A673 (cell line): ENCODE measurements at places on chromosomes 4 and X. TPM values are rescaled to one million over a fixed set of nuclear protein-coding genes. Genes with fewer than 3 reads are reported as not detected.

GRCh38 chr4:22372986-22373385 lies 142.9 kb downstream of the ADGRA3 start:
- H3K27me3 ChIP-seq = no peaks in the 10 kb centered on the region
- H3K36me3 ChIP-seq = no peaks in the 10 kb centered on the region
- H3K4me1 ChIP-seq = no peaks in the 10 kb centered on the region
- H3K27ac ChIP-seq = no peak overlapping the region
- DNase-seq = peak; percentile 4
- no peak overlapping the region for H3K4me3 ChIP-seq

GRCh38 chr4:144584428-144584827 lies 61.5 kb upstream of the HHIP start:
- H3K27me3 ChIP-seq = no peaks in the 10 kb centered on the region
- H3K27ac ChIP-seq = no peak overlapping the region
- H3K4me3 ChIP-seq = no peak overlapping the region
- no peaks in the 10 kb centered on the region for H3K4me1 ChIP-seq
- H3K36me3 ChIP-seq = no peaks in the 10 kb centered on the region
- no peak for DNase-seq

DNA sequence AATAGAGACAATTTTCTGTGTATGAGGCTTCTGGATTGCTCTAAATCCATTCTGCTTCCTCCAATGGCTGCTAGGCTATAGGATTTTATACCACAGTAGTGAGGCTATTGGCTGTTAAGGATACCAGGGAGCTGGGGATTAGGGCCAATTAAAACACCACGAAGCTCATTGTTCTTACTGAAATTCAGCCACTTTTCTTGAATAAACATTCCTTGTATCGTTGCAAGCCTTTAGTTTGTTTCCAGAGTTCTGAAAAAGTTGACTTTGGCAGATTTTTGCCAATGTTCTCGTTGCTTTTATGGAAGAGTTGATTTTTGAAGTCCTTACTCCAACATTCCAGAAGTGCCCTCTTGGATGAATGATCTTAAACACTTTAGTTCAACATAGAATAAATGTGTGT lies 238.4 kb upstream of the TEX13A start:
- H3K27ac ChIP-seq = no peak overlapping the region
- H3K4me3 ChIP-seq = no peak overlapping the region
- no peaks in the 10 kb centered on the region for H3K27me3 ChIP-seq
- no peak for DNase-seq
- H3K36me3 ChIP-seq = no peaks in the 10 kb centered on the region

DNA sequence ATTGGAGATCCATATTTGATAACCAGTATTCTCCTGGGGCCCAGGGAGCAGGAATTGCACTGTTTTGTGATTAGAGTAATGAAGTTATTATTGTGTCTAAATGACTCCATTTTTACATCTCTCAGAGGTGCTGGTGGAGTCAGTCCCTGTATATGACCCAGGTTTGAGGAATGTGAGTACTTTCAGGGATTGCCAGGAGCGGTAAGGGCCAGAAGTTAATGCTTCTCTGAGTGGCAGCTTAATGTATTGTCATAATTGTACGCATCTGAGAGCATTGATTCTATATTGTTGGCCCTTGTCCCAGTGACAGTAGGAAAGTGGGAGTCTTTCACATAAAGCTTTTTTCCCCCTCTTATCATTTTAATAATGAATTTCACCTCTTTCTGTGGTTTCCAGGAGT lies 146.2 kb downstream of the GATB start:
- H3K27ac ChIP-seq = no peak overlapping the region
- H3K36me3 ChIP-seq = no peaks in the 10 kb centered on the region
- H3K27me3 ChIP-seq = no peaks in the 10 kb centered on the region
- no peak overlapping the region for H3K4me3 ChIP-seq
- no peak for DNase-seq
- H3K4me1 ChIP-seq = no peaks in the 10 kb centered on the region

- H3K4me3 ChIP-seq = peak overlapping the region; percentile 80
- no peak for DNase-seq
- no peaks in the 10 kb centered on the region for H3K4me1 ChIP-seq
- no peaks in the 10 kb centered on the region for H3K27me3 ChIP-seq
- H3K36me3 ChIP-seq = peaks cover 17% of the 10 kb centered on the region
These were observed 569 bp downstream of the DCK start for GRCh38 chr4:70994069-70994366.

DNA sequence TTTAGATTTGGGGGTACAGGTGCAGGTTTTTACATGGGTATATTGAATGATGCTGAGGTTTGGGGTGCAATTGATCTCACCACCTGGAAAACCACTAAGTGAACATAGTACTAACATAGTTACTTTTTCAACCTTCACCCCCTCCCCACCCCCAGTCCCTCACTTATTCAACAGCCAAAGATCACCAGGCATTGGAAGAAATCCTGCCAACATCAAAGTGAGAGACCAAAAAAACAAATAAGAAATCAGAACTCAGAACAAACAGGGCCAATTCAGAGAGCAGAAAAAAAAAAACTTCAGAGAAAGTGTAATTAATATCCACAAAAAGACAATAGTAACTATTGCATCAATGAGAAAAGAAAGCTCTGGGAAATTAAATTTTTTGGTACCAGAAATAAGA lies 20.5 kb upstream of the LAP3 start:
- no peaks in the 10 kb centered on the region for H3K36me3 ChIP-seq
- no peak overlapping the region for H3K27ac ChIP-seq
- H3K4me1 ChIP-seq = no peaks in the 10 kb centered on the region
- H3K4me3 ChIP-seq = no peak overlapping the region
- DNase-seq = no peak

GRCh38 chr4:24824720-24825119 lies 29.3 kb downstream of the SOD3 start:
- no peak for DNase-seq
- H3K36me3 ChIP-seq = no peaks in the 10 kb centered on the region
- no peak overlapping the region for H3K27ac ChIP-seq

DNA sequence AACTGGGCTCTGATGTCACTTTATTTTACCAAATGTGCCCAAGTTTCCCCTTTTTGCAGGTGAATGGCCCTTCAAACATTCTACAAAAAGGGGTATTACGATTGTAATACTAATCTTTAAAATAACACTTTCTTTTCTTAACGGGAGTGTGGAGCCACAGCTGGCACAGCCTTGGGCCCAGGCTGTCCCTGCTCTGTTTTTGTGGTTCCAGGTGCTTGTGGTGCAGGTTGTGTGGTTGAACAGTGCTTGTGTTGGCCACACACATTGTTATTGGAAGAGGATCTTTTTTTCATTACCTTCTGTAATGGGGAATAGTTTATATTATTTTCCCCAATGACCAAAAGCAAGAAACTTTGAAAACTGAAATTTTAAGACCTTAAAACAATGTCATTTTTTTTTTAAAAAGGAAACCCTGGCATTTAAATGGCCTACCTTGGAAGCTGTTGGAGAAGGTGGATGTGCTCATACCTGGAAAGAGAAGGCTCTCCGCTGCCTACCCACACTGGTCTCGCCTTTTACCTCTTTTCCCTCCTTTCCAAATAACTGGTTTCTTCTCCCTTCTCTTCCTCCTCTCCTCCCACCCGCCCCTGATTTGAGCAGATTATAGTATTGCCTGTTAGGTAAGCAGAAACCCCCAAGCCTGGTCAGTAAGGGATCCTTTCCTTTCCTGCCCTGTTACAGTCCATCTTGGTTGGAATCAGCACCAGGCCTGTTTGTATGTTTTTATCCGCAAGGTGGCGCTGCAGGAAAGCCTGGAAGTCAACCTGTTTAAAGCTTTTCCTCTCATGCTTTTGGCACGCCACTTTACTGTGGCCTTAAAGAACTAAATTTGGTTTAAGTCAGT lies 28.6 kb downstream of the HADH start:
- H3K27me3 ChIP-seq = no peaks in the 10 kb centered on the region
- H3K36me3 ChIP-seq = peaks cover 35% of the 10 kb centered on the region
- no peaks in the 10 kb centered on the region for H3K4me1 ChIP-seq

- no peaks in the 10 kb centered on the region for H3K27me3 ChIP-seq
- no peak for DNase-seq
- no peak overlapping the region for H3K27ac ChIP-seq
- no peak overlapping the region for H3K4me3 ChIP-seq
These were observed 71.3 kb upstream of the PUDP start for GRCh38 chrX:7219153-7219705.

The SH3RF1 gene
- total RNA-seq = 15.3 and 15.4 TPM in 2 replicates

The CD99 gene
- total RNA-seq = 1,443 and 1,572 TPM in 2 replicates
